AG09309 (cell line): ENCODE measurements at places on chromosomes 11 and 22.
A peak's percentile ranks its signal among the peaks of the same experiment; 100 is the strongest.

GRCh38 chr11:129865701-129866100 is 29.7 kb downstream of the NFRKB start:
- no peak for DNase-seq

- DNase-seq: no peak
These were observed 6.3 kb upstream of the FADS3 start for GRCh38 chr11:61897387-61898246.

DNA sequence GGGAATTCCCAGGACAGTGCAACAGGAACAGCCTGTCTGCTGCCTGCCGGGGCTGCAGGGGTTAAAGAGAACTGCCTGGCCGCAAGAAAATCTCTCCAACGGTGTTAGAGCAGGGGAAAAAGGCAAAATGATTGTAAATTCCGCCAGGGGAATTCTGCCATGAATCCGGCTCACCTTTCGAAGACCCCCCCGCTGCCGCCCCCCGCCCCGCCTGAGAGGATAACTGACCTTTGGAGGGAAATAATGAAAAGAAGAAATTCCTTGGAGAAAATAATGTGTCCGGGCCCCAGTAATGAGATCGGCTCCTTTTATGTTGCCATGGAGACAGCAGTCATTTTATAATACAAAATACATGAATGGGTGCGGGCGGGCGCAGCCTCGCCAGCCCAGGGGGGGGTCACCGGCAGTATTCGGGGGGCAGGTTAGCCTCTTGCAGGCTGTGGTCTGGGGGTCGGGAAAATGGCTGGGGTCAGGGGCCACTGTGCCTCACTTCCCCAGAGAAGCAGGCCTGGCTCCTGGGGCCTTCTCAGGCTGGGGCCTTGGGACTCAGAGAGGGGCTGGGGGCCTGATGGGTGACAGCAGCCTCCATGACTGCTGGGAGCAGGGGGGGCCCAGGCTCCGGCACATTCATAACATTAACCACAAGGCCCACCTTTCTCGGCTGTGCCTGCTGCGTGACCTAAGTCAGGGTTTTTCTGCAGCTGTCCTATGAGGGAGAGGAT is 228.1 kb downstream of the MN1 start:
- no peak for DNase-seq

GRCh38 chr11:59164028-59164427 is 7.9 kb upstream of the DTX4 start:
- no peak for DNase-seq

DNA sequence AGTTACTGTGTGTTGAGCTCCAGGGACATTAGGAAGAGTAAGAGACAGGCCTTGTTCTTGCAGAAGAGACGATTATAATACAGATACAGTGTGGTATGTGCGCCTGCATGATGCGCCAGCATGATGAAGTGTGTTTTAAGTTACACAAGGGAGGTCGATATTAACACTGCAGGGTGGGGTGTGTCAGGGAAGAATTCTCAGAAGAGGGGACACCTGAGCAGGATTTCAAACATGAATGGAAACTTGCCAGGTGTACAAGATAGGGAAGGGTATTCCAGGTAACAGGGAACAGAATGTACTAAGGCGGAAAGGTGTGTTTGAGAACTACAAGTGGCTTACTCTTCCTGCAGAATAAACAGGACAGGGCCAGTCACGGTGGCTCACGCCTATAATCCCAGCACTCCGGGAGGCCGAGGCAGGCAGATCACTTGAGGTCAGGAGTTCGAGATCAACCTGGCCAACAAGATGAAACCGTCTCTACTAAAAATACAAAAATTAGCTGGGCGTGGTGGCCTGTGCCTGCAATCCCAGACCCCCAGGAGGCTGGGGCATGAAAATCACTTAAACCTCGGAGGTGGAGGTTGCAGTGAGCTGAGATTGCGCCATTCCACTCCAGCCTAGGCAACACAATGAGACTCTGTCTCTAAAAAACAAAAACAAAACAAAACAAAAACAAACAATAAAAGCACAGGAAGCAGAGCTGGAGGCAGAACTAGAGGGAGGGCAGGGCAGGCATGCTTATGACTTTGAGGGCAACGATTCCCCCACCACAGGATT is 59.0 kb downstream of the SYN3 start:
- DNase-seq: no peak

DNA sequence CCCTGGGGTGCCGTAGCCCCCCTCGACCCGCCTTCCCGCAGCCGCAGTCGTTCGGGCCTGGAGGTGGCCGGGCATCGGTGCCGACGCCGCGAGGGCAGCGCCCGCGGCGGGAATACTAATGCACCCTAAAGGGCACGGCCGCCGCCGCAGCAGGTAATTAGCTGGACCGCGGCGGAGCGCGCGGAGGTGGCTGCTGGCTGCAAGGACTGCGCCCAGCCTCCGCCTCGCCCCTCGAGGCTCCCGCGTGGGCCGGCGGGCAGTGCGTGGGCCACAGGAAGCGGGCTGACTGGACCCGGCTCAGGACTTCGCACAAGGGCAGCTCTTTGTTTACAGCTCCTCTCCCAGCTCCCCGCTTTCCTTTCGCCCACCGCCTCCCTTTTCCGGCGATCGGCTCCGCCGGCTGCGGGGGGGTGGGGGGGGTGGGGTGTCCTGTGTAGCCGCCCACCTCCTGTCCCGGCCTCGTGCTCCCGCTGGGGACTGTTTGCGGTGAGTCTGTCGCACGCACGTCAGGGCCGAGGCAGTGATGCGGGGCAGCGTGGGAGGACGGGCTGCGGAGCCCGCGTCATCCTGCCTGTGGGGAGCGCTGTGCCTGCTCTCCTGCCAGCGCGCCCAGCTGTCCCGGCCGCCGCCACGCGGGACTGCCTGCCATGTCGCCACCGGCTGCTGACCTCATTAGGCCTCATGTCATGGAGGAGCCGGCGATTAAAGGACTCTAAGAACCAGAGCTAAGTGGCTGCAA is 53.2 kb downstream of the GRIK4 start:
- DNase-seq: no peak

- no peak for DNase-seq
These were observed 50.3 kb downstream of the MPPED2 start for GRCh38 chr11:30535818-30536217.

DNA sequence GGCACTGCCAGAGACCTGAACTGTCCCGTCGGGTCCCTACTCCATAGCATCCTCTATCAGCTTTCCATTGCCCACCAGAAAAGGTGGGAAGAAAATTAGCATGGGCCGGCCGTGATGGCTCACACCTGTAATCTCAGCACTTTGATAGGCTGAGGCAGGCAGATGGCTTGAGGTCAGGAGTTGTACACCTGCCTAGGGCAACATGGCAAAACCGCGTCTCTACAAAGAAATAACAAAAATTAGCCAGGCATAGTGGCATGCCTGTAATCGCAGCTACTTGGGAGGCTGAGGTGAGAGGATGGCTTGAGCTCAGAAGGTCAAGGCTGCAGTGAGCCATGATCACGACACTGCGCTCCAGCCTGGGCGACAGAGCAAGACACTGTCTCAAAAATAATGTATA is 3.5 kb downstream of the SLC25A18 start:
- no peak for DNase-seq

DNA sequence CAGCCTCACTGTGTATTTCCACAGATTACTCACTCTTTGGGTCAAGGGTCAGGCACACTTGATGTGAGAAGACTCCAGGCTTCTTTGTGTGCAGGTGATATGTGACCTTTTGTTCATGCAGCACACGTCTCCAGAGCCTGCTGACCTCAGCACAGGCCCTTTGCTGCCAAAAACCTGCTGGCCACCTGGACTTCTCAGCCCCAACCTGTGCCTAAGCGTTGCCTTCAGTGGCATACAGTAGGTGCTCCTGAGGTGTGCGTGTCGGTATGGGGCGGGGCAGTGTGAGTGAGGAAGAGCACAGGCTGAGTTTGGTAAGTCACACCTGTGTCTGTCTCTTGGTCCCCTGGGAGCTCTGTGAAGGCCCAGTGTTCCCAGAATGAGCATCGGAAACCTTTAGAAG is 58.1 kb downstream of the WNT11 start:
- no peak for DNase-seq

DNA sequence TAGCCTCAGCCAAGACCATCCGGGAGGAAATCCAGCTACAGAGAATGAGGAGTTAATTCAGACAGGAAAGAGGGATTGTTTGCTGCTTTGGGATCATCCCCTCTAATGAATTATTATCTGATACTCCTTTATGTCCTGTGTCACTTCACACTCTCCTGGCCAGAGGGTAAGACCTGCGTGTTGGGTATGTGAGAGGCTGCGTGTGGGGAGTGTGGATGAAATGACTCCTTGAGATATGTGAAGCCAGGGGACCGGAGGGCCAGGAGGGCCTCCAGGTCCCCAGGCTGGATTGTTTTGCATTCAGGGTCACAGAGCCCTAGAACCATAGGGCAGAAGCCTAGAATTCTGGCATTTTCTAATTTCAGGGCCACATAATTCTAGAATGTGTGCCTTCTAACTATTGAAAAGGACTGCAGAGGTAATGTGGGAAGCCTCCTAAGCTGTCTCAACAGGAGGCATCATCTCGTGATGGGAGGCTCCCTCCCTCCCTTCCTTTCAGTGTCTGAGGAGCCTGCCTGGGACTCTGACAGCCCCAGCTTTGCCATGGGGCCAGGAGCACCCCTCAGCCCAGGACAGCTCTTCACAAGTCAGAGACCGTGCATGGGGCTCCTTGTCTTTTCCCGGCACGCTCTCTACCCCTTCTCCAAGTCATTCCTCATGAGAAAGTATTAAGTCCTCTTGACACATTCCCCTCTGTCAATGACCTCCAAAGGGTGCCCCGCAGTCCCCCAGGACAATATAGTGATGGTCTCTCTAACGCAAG is 3.7 kb downstream of the TPBGL start:
- DNase-seq: no peak

DNA sequence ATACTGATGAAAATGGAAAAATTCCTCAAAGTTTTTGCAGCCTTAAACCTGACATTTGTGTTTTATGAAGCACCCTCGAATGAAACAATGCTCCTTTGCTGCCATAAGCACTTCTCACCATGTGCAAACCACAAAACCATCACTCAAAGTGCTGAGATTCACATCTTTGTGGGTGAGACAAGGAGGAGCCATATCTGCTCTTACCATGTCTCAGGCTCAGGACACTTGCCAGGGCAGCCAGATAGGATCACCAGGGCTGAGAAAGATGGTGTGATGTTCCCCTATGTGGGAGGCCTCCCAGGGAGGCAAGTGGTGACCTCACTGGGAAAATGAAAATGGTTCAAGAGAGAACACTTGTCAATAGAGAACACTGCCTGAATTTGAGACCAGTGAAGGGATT is 120.4 kb downstream of the CCDC34 start:
- peak; percentile 80 for DNase-seq

- no peak for DNase-seq
These were observed 47.0 kb downstream of the CARD18 start for GRCh38 chr11:105092256-105093239.

- no peak for DNase-seq
These were observed 45.9 kb upstream of the SYT7 start for GRCh38 chr11:61626580-61627380.

DNA sequence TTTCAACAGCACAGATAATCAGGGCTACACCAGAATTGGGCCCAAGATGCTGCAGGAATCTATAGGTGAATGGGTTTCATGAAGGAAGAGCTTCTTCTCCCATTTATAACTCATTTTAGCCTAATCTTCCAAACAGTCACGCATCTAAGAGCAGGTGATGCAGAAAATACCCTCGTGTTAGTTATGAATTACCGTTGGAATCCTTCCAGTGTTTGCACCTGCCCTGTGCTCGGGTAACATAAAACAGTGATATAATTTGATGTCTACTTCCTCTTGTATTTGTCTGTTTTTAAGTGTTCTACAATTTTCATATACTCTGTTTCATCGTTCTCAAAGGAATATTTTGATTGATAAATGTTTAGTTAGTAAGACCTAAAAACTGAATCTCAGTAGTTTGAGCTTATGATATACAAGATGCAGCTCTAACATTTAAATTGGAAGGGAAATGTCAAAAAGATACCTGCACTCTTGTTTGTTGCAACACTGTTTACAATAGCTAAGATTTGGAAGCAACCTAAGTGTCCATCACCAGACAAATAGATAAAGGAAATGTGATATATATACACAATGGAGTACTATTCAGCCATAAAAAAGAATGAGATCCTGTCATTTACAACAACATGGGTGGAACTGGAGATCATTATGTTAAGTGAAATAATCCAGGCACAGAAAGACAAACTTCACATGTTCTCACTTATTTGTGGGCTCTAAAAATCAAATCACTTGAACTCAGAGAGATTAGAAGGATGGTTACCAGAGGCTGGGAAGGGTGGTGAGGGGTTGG is 42.1 kb downstream of the PPARA start:
- no peak for DNase-seq

GRCh38 chr11:117490911-117491310 is 163.3 kb downstream of the CEP164 start:
- DNase-seq: no peak

DNA sequence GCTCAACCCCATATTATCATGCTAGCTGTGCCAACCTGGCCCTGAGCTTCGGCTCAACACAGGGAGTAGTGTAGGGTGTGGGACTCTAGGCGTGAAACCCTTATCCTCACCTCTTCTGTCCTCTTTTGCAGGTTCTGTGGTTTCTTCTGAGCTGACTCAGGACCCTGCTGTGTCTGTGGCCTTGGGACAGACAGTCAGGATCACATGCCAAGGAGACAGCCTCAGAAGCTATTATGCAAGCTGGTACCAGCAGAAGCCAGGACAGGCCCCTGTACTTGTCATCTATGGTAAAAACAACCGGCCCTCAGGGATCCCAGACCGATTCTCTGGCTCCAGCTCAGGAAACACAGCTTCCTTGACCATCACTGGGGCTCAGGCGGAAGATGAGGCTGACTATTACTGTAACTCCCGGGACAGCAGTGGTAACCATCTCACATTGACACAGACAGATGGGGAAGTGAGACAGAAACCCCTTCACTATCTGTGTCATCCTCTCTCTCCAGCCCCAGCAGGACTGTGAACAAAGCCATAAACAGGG is 76.4 kb downstream of the GGTLC2 start:
- no peak for DNase-seq

- no peak for DNase-seq
These were observed 57.4 kb upstream of the SHISAL1 start for GRCh38 chr22:44369916-44370801.

GRCh38 chr11:26162291-26162690 is 169.6 kb upstream of the ANO3 start:
- DNase-seq: no peak

GRCh38 chr11:64241491-64242374 is 838 bp downstream of the FKBP2 start:
- DNase-seq: no peak

DNA sequence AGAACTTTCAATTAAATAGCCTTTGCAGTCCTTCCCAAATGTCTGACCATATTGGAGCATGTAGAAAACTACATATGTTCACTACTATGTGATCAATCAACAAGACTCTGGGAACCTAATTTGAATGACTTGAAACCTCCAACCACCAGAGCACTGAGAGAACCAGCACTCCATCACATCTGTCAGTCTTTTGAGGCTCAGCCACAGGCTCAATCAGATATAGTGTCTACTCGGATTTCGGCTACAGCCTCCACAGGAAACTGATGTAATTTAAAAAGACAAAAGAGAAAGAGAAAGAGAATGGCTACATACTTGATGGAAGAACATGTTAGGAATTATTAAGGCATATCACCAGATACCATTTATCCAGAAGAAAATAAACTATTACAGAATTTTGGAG is 859.0 kb downstream of the FAM181B start:
- DNase-seq: no peak

DNA sequence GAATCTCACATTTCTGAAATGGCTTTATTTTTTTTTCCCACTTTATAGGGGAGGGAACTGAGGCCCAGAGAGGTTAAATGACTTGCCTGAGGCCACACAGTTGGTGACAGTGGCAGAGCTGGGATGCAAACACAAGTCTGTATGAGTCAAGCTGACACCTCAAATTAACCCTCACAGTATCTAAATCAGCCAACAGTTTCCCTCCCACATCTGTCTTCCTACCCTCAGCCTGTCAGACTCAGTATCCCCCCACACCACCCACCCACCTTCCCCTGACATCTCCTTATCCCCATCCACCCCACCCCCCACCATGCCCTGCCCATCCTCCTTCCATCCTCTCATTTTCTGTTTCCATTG is 95.2 kb downstream of the TP53I11 start:
- no peak for DNase-seq
